Stimulated activated CD8-positive, alpha-beta memory T cell treated with anti-CD3 and anti-CD28 coated beads, Interleukin-15, amount 100 ng/mL, for 24 hours (primary cell): ENCODE measurements at places on chromosomes 5 and 9.

DNA sequence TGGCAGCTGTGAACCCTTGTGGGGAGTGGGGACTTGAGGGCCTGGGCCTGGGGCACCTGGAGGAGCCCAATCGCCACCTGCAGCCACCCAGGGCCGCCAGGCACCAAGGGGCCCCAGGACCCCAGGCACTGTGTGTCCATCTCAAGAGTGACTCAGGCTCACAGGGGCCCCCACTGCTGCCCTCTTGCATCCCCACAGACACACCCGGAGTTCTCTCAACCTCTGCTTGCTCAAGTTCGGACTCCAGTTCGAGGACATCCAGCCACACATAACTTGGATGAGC lies 51.9 kb downstream of the MRPL36 start:
- no peak for DNase-seq

GRCh38 chr5:172492097-172492840 lies 37.9 kb upstream of the SH3PXD2B start:
- DNase-seq = no peak

GRCh38 chr5:65050140-65050539 lies 281.4 kb downstream of the CWC27 start:
- DNase-seq = no peak

DNA sequence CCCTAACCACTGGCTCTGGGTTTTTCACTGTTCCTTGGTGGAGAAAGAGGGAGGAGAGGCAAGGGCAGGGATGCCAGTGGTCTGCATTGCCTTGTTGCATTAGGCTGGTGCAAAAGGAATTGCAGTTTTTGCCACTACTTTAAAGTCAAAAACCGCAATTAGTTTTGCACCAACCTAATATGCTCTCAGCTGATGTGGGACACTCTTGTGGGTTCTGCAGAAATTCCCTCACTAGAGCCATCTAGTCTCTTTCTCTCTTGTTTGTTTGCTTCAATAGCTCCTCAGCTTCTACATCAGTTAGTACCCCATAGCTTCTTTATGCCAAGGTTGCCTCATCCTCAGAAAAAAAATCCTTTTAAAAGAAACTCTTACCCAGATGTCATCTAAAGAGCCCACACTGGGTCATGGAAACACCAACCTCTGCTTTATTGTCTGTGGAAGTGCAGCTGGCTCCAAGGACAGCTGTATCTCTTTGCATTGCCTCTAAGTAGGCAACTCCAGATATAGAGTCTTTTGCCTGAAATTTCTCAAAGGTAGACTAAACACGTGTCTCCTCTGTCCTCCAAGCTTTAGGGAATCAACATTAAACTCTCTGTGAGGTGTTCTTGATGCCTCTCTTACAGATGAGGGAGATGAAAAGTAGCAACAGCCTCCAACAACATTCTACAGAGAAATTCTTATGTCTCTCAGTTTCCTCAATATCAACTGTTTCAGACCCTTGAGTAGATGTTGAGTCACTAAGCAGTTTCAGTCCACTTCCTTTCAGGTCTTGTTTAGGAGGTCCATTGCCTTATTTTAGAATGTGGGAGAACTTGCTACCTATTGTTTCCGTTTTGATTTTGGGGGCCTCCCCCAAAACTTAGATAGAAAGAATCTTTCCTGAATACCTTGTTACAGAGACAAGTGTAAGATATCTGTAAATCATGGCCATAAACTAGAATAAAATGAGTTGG lies 84.9 kb upstream of the MEF2C start:
- DNase-seq = no peak

- DNase-seq = no peak
Observed at GRCh38 chr5:43548358-43548757, 8.5 kb downstream of the PAIP1 start.
